Breast epithelium (tissue), 4 donors: ENCODE measurements at places on chromosomes 6 and 20. TPM values are rescaled to one million over a fixed set of nuclear protein-coding genes. Genes with fewer than 3 reads are reported as not detected.

DNA sequence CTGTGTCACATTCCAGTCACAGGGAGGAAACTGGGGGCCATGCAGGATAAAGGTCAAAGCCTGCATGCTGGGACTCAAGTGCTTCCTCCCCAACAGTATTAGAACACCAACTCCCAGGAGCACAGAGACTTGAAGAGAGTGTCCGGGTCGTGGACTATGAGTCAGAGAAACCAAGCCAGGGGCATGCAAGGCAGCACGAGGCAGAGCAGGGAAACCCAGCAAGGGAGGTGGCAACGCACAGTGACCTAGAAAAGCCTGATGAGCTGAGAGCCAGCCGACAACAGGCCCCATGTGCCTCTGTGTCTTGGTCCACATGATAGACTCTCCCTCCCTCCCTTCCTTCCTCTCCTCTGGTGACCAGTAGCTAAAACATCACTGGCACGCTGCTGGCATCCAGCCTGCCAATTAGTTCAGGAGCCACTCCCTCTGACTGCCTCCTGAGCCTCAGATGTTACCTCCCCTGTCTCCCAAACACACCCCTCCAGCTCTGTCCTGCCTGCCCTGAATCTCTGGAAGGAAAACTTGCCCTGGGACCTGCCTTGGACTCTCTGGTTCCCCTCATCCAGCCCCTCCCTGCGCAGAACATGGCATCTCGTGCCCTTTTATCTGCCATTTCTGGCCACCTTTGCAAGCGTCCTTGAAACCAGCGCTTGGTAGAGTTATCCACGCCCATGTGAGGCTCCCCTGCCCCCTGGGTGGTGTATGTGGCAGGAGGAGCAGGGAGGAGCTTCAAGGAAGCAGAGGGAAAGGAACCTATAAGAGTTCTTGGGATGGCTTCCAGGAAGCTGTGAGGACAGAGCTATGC is 16.2 kb upstream of the RNF39 start:
- peak overlapping the region; percentile 69 for H3K27ac ChIP-seq
- no peaks in the 10 kb centered on the region for H3K4me1 ChIP-seq
- H3K27me3 ChIP-seq, result no peaks in the 10 kb centered on the region

GRCh38 chr6:138507977-138508675 is 8.8 kb upstream of the NHSL1 start:
- H3K27me3 ChIP-seq, result no peaks in the 10 kb centered on the region
- no peak overlapping the region for H3K4me3 ChIP-seq
- H3K4me1 ChIP-seq, result no peaks in the 10 kb centered on the region
- no peak for DNase-seq
- no peaks in the 10 kb centered on the region for H3K36me3 ChIP-seq

DNA sequence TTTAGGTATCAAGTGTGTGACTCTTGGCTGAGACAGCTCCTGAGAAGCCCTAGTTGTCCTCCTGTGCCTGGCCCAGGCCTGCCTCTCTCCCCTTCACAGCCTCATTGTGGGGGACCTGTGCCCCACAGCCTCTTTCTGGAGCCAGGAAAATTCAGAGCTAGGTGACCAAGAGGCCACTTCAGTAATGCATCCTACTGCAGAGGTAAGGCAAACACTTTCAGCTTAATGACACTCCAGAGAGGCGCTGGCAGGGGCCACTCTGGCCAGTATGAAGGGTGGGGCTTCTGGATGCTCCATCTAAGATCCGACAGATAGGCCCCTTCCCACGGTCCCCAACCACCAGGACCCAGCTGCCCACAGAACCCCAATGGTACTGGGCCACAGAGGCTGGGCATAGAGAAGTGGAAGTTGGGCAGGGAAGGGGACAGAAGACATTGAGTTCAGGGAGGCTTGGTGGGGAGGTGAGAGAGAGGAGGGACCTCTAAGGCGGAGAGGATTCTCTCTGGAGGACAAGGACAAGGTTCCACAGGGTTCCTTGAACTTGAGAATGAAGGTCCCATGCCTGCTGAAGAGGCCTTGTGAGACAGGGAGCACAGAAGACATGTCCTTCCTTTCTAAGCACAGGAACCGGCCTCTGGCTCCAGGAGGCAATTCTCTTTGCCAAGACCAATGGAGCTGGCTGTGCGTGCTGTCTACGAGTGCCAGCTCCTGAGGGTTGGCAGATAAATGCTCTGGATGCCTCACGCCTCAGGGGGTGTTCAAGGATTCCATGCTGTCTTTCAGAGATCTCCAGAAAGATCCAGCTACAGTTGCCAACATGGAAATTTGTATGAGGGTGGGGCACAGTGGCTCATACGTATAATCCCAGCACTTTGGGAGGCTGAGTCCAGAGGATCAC is 46.4 kb upstream of the TGM2 start:
- H3K27me3 ChIP-seq, result no peaks in the 10 kb centered on the region
- H3K4me3 ChIP-seq, result no peak overlapping the region
- no peak overlapping the region for H3K27ac ChIP-seq
- H3K4me1 ChIP-seq, result no peaks in the 10 kb centered on the region
- DNase-seq, result no peak

DNA sequence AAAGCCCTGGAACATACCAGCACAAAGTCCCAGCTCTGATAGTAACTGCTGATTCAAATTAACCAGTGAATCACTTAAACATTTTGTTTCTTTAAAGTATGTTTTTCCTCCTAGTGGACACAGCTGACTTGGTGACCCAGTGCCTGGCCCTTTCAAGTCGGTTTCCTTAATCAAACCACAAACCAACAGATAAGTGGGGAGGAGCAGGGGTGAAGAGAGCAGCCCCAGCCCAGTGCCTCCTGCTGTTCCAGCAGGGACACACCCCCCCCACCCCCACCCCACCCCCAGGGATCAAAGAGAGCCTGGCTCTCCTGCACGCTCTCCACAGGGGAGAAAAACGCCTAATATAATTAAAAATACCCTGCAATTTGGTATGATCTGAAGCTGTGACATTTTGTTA is 55.4 kb upstream of the TBXT start:
- H3K4me1 ChIP-seq, result no peaks in the 10 kb centered on the region
- DNase-seq, result no peak
- no peaks in the 10 kb centered on the region for H3K27me3 ChIP-seq
- no peaks in the 10 kb centered on the region for H3K36me3 ChIP-seq

- no peaks in the 10 kb centered on the region for H3K36me3 ChIP-seq
- no peak overlapping the region for H3K4me3 ChIP-seq
- DNase-seq, result no peak
- no peak overlapping the region for H3K27ac ChIP-seq
- H3K4me1 ChIP-seq, result no peaks in the 10 kb centered on the region
Observed at GRCh38 chr6:130766239-130767144, 60.7 kb upstream of the SMLR1 start.

DNA sequence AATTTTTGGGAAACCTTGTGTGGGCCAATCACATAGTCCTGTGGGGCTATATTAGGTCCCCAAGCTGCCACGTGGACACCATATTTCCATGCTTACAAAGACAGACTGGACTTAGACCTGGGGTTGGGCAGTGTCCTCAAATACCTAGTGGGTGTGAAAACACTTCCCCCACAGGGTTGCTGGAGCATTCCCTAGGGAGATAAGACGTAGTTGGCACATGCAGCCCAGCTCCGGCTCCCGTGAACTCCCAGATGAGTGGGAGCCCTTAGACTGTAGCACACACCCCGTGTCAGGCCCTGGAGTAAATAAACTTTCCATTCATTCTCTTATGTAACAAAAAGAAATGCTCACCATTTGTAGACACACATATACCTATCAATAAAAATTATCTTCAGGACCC is 14.2 kb downstream of the KCNG1 start:
- H3K27ac ChIP-seq, result no peak overlapping the region
- H3K36me3 ChIP-seq, result no peaks in the 10 kb centered on the region
- H3K4me1 ChIP-seq, result no peaks in the 10 kb centered on the region
- H3K4me3 ChIP-seq, result no peak overlapping the region

- no peak overlapping the region for H3K4me3 ChIP-seq
- no peak overlapping the region for H3K27ac ChIP-seq
- DNase-seq, result no peak
- H3K36me3 ChIP-seq, result peaks cover 3% of the 10 kb centered on the region
- no peaks in the 10 kb centered on the region for H3K27me3 ChIP-seq
Observed at GRCh38 chr20:20638878-20639277, 73.6 kb downstream of the RALGAPA2 start.

The RFX6 gene
- under 0.01 TPM for total RNA-seq
